Mesangial cell (primary cell): ENCODE measurements at places on chromosomes 7 and 10. TPM values are rescaled to one million over a fixed set of nuclear protein-coding genes. Genes with fewer than 3 reads are reported as not detected.

The TMEM225B gene
- 0.51 and 0.65 TPM in 2 replicates for total RNA-seq

The LRRC18 gene
- not detected in 2 replicates for total RNA-seq

The CNNM1 gene
- total RNA-seq, result 0.16 and 0.63 TPM in 2 replicates

The TLX1 gene
- not detected in 2 replicates for total RNA-seq

The CCDC146 gene
- total RNA-seq, result 0.33 and 0.63 TPM in 2 replicates

The HHEX gene
- 0.65 and 0.89 TPM in 2 replicates for total RNA-seq

The INMT gene
- total RNA-seq, result 0.13 TPM in 1 of 2 replicates, not detected in the other

The ZFAND4 gene
- total RNA-seq, result 6.8 and 7.5 TPM in 2 replicates

The DGKB gene
- not detected in 2 replicates for total RNA-seq

The SLC26A3 gene
- not detected in 2 replicates for total RNA-seq

The PCBD1 gene
- 108 and 123 TPM in 2 replicates for total RNA-seq

The HOXA2 gene
- 2.4 and 2.7 TPM in 2 replicates for total RNA-seq

The HMX2 gene
- total RNA-seq, result not detected in 2 replicates

The CNTNAP2 gene
- 0.63 and 0.81 TPM in 2 replicates for total RNA-seq

The NACAD gene
- 6.0 and 9.4 TPM in 2 replicates for total RNA-seq

The MALRD1 gene
- 0.13 TPM in 1 of 2 replicates, not detected in the other for total RNA-seq

The JAKMIP3 gene
- under 0.01 and 0.13 TPM in 2 replicates for total RNA-seq

The AGMO gene
- total RNA-seq, result 0.13 TPM in 1 of 2 replicates, not detected in the other

The ITPRID1 gene
- not detected in 2 replicates for total RNA-seq
